Ecto neural progenitor cell (in vitro differentiated cells): ENCODE measurements at places on chromosomes 5 and 9.

- no peak for DNase-seq
Measured at GRCh38 chr5:90747175-90747574, 188.6 kb downstream of the ADGRV1 start.

DNA sequence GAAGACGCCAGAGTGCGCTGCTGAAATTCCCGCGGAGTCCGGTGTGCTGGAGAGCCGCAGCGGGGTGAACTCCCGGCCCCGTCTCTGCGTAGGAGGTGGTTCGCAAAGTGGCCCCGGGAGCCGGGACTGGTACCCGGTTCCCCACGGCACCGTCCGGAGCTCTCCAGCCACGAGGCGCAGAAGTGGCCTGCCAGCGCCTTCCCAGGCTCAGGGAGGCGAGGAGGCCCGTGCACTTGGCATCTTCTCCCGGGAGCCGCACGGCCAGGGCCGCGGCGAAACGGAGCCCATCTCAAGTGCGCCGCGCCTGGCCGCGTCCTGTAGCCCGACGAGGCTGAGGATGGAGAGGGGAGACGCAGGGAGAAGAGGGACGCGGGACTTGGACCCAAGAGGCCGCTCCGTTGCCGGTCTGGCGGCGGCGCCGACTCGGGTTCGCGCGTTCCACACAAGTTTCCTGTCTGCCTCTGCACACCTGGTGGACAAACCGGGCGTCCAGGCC is 1.1 kb upstream of the IRX1 start:
- peak; percentile 79 for DNase-seq

- DNase-seq = no peak
Measured at GRCh38 chr5:143154510-143155370, 248.7 kb downstream of the NR3C1 start.

DNA sequence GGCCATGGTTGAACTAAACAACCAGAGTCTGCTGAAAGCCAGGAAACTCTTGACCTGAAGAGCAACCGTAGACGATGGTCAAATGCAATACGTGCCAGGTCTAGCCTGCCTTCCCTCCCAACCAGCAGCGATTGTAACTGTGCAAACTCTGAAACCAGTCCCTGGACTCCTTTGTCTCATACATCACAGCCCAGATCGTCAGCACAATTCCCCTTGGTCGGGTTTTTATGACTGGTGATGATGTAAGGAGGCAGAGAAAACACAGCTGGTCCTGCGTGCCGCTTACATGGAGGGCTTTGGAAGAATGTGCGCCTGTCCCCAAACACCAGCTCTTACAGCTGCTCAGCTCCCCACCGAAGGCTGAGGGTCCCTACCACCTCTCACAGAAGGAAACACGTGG is 24.6 kb downstream of the SMIM23 start:
- no peak for DNase-seq

DNA sequence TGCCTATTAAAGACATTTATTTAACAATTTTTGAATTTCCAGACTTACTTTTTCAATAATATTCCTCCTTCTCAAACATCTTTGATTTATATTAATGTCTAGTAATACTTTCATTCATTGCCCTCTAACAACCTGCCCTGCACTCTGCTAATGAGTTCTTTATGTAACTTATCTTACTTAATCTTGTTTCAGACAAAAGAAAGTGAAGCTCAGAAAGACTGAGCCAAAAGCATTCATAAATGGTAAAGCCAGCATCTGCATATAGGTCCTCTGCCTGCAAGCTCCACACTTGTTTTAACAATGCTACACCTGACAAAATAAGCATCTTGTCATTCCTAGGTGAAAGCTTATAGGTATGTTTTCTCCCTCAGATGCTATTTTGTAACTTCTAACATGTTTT is 2.4 kb upstream of the TNPO1 start:
- no peak for DNase-seq

DNA sequence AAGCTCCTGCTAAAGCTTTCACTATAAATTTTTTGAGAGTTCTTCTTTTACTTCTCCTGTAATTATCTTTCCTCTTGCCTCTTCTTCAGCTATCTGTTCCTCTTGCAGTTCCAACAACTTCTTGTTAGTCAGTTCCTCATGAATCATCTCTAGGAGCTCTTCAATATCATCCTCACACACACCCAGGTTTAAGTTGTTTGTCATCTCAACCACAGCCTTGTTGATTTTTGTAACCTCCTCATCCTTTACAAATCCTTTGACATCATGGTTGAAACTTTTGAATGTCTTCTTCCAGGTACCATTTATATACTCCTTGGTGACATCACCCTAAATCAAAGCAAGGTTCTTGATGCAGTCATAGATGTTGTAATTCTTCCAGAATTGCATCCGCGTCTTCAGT is 106.3 kb upstream of the MAMDC2 start:
- DNase-seq = no peak

DNA sequence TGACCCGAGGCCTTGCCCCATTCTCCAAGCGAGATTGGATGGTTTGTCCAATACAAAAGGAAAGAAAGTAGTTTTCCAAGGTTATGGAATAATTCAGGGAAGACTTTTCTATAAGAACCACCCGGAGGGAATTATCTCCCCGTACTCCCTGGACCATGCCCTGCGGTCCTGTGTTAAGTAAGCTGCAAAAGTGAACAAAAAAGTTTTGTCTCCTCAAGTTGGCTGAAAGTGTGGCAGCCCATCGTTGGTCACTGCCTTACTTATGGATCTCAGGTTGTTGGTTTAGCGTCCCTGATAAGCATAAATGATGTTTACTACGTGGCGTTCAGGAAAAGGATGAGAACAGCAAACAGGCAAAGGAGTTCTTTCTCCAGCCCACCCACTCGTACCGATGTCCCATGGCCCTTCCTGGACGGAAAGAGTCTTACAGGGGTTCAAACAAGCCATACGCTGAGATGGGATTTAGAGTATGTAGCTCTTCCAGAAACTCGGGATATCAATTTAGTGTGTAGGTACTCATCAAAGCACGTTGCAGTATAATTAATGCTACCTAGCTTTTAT is 413 bp upstream of the AUH start:
- DNase-seq = no peak

DNA sequence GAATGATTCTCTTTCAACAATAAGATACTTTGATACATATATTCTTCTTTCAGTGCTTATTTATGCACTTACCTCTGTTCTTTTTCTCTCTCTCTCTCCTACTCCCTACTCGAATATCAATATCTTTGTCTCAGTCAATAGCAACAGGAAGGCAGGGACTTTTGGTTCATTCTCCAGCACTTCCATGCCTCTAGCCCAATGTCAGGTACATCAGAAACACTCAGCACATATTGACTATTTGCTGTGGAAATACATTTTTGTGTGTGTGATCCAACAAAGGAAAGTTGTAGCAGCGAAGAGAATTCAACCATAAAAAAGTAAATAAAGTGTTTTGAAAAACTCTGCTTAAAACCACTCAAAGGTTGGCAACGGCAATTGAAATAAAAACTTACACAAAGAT is 12.6 kb downstream of the DIRAS2 start:
- no peak for DNase-seq

DNA sequence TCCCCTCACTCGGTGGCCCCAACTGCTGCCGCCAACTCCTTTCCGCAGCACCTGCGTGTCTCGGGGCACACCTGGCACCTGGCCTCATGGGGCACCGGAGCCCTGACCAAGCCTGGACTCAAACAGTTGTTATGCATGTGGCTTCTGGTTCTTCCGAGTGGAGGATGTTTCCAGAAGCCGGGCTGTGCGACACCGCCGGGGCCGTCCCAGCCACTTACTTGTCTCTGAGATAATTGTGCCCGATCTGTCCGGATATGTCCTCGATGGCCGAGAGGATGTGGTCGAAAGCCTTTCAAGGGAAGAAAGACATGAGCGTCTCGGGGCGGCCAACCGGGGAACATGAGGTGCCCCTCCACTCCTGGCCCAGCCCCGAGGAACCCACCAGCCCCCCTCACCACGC is 38.4 kb downstream of the EXOC3 start:
- no peak for DNase-seq

- no peak for DNase-seq
Measured at GRCh38 chr9:110710420-110710819, 41.8 kb downstream of the MUSK start.

- DNase-seq = no peak
Measured at GRCh38 chr9:20788526-20789451, 104.7 kb downstream of the FOCAD start.

- peak; percentile 47 for DNase-seq
Measured at GRCh38 chr5:101390151-101390908, 487.2 kb upstream of the ST8SIA4 start.

- no peak for DNase-seq
Measured at GRCh38 chr5:178630475-178630930, 3.7 kb upstream of the CLK4 start.

- DNase-seq = no peak
Measured at GRCh38 chr5:68250661-68251298, 35.2 kb downstream of the PIK3R1 start.

- no peak for DNase-seq
Measured at GRCh38 chr9:132756214-132756845, 86.1 kb downstream of the GTF3C4 start.

- DNase-seq = no peak
Measured at GRCh38 chr5:159518371-159518770, 188.1 kb upstream of the IL12B start.

- no peak for DNase-seq
Measured at GRCh38 chr5:94577466-94578245, 40.7 kb downstream of the KIAA0825 start.

GRCh38 chr5:75234251-75234650 is 2.4 kb downstream of the ANKRD31 start:
- DNase-seq = no peak

GRCh38 chr9:75190762-75191161 is 102.4 kb downstream of the OSTF1 start:
- DNase-seq = no peak

- DNase-seq = peak; percentile 99
Measured at GRCh38 chr9:130712564-130713285, 19.1 kb downstream of the EXOSC2 start.

DNA sequence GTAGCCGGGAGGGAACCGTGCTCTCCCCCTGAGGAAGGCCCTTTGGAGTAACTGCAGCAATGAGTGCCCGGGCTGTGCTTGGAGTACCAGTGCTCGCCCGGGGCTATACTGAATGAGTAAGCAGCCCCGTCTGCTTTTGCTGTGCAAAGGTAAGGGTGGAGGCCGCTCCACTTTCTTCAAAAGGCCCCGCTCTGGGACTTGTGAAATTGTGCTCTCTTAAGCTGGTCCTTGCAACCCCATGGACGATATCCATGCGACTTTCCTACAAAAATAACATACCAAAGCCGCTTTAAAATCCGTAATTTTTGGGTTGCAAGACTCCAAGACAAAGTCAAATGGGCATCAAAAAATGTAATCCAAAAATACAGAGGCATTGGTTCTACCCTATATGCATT is 578 bp upstream of the TNFAIP8 start:
- peak; percentile 53 for DNase-seq

DNA sequence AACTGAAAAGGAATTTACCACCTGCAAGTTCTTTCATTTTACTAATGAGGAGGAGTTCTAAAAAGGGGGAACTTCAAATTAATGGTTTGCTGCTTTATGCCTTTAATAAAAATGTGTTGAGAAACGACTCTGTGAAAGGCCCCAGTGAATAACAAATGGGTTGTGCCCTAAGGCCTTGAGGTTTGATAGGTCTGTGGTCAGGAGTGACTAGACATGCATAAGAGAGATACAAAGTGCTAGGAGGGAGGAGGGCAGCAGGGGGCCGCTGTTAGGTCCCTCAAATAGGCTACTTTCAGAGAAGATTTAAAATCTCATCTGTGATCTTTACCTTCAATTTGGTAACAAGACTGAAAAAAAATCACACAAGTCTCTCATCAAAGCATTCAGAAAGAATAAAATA is 58.3 kb downstream of the FAM81B start:
- no peak for DNase-seq

DNA sequence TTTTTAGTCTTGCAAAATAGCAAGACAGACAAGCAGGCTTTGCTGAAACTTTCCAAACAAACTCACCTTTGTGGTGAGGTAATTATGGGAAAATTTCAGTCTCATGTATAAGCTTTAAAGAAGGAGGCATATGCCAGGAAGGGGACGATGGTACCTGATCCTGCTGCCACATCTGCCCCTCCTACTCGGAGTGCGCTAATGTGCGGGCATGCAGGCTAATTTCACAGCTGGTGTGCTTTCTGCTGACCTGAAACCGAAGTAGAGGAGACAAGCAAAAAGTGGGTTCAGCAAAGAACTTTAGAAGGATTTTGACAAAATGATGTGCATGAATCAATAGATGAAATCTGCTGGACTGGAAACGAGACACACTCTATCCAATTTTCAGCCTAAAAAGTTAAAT is 117.1 kb upstream of the IRX4 start:
- no peak for DNase-seq

- DNase-seq = no peak
Measured at GRCh38 chr5:145025775-145026174, 809.4 kb downstream of the PRELID2 start.

- DNase-seq = no peak
Measured at GRCh38 chr9:911005-911404, 65.5 kb upstream of the DMRT3 start.

DNA sequence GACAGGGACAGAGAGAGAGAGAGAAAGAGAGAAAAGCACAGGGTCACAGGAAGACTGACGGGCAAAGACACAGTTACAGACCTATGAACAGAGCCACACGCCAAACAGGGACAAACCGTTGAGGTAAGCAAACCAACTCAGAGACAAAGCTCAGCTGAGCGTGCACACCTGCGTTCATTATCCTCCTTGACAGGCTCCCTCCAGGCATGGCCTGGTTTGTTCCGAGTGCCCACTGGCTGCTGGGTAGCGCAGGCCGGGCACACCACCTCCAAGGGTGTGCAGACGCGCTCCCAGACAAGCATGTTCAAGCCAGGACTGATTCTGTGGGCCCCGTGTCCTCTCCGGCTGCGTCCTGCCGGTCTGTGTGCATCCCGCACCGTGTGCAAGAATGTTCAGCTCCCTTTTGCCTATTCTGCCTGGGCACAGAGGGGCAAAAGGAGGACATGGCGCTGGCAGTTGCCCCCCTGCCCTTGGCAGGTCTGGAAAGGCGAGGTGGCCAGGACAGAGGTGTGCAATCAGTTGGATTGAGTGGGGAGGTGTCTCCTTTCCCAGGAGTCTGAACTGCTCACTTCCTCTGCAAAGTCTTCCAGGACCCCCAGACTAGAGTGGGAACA is 467 bp upstream of the SMIM32 start:
- peak; percentile 48 for DNase-seq

DNA sequence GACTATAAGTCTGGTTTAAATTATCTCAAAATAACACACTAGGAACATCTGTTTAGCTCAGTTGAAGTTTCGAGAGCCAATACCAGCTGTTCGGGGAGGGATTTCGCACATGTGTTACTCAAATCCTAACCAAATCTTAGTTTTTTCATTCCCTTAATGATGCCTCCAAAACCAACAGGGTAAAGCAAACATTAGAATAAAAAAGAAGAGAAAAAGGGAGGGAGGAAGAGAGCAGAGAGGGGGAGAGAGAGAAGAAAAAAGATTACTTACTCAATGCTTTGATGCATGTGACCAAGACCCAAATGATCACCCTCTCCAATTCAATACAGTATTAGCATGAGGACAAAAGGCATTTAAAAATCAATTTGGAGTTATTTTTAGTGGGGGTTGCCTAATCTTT is 86.0 kb upstream of the NR5A1 start:
- no peak for DNase-seq

GRCh38 chr5:12204761-12205160 is 300.5 kb upstream of the CTNND2 start:
- DNase-seq = no peak
